Articular chondrocyte of knee joint (primary cell): ENCODE measurements at places on chromosomes 2 and 18. TPM values are rescaled to one million over a fixed set of nuclear protein-coding genes. Genes with fewer than 3 reads are reported as not detected.

ASB1 gene
- 12.6 and 14.4 TPM in 2 replicates for total RNA-seq

FHOD3 gene
- 38.3 and 49.9 TPM in 2 replicates for total RNA-seq

MBD2 gene
- 35.1 and 43.8 TPM in 2 replicates for total RNA-seq

SKOR2 gene
- total RNA-seq, result not detected in 2 replicates

RAMP1 gene
- 6.8 TPM in 2 replicates for total RNA-seq

RGPD4 gene
- total RNA-seq, result under 0.01 TPM in 1 of 2 replicates, not detected in the other

HNMT gene
- 31.5 and 63.0 TPM in 2 replicates for total RNA-seq

CENPA gene
- 5.2 and 7.2 TPM in 2 replicates for total RNA-seq

MYO7B gene
- 0.11 and 0.13 TPM in 2 replicates for total RNA-seq

HTR2B gene
- 1.2 and 1.3 TPM in 2 replicates for total RNA-seq

ABHD1 gene
- 0.22 and 0.26 TPM in 2 replicates for total RNA-seq
